ENCODE measurements at places on chromosomes 11 and 22.
A peak's percentile ranks its signal among the peaks of the same experiment; 100 is the strongest.

DNA sequence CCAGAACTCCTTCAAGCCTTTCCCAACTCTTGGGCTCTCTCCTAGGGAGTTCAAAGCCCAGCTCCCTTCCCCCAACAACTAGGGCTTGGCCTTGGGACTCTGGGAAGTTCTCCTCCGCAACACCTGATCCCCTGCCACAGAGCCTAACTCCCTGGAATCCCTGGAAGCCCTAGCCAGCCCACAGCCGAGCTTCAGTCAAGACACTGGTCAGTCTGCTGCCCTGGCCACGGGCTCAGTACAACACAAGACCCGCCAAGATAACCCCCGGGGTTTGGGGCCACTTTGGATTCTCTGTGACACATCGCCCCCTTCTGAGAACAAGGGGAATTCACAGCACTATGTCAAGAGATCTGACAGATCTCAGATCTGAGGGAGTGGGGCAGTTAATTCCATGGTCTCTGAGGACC, 58.3 kb downstream of the SLC22A12 start:
- DNase-seq, result peak; percentile 23

GRCh38 chr11:14095882-14096281, 133.4 kb downstream of the SPON1 start:
- DNase-seq, result no peak

DNA sequence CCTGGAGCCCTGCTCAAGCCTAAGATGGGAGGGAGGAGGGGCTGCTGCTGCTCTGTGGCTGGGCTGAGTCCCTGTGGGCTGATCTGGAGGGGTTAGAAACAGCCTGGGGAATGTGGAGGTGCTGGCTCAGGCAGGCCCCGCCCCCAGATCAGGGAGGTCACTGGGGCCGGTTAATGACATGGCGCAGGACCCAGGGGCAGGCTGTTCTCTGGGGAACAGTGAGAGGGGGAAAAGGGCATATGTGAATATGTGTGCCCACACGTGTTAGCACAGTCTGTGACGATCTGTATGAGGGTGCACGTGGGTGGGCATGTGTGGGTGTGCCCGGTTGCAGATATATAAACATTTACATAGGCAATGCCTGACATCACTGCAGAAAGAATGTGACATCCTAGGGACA, 143.5 kb downstream of the MIAT start:
- DNase-seq, result peak; percentile 38

GRCh38 chr11:251550-251949, 14.8 kb downstream of the PSMD13 start:
- DNase-seq, result no peak

DNA sequence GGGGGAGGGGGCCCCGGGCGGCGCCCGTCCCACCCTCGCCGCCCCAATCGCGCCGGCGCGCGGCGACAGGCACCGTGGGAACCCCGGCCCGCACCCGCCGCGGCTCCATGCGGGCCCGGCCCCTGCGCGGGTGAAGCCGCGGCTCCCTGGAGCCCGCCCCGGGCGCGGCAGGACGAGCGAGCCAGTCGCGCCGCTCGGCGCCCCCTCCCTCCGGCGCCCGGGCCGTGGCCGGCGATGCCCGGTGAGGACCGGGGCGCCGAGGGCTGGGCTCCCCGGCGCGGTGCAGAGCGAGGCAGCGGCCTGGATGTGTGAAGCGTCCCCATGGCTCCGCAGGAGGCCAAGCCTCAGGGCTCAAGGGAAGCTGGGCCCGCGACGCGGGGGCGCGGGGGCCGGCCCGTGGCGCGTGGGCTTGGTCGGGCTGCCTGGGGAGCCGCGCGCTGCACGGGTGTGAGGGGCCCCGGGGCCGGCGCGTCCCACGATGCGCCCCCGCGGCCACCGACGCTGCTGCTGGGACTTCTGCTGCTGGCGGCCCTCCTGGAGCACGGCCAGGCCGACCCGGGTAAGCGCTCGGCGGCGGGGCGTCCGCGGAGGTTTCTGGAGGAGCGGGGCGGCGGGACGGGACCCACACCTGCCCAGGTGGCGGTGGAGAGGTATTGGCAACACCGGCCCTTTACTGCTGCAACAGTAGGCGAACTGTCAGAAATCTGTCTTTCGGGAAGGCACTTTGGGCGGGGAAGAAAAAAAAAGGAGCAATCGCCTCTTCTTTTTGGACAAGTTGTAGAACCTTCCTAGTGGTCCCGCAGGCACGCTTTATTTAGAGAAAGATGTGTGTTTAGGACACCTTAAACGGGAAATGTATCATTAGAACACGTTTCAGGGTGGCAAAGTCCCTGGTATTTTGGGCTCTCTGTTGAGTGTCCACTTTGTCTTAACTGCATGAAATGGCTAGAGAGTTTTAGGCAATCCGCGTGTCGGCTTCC, 119.4 kb downstream of the HIPK3 start:
- DNase-seq, result peak; percentile 50

GRCh38 chr22:39898997-39899396, 1.9 kb upstream of the GRAP2 start:
- DNase-seq, result no peak

- DNase-seq, result no peak
These were observed 745.8 kb upstream of the ANO5 start for GRCh38 chr11:21446939-21447590.

DNA sequence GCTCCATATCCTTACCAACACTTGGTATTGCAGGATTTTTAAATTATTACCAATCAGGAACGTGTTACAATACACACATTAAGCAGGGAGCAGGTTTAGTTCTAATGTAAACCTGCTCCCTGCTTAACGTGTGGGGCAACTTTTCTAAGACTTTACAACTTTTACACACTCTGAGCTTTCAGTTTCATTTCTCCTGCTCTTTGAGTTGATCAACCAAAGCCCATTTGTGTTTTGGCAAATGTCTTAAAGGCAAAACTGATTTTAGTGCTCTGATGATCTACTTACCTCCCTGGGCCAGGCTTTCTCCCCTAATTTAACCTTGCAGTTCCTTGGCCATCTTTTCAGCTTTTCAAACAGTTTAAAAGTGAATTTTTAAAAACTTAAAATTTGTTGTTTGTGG, 70.9 kb downstream of the ZBTB44 start:
- DNase-seq, result no peak

- no peak for DNase-seq
These were observed 10.7 kb downstream of the DTX4 start for GRCh38 chr11:59182457-59183151.

DNA sequence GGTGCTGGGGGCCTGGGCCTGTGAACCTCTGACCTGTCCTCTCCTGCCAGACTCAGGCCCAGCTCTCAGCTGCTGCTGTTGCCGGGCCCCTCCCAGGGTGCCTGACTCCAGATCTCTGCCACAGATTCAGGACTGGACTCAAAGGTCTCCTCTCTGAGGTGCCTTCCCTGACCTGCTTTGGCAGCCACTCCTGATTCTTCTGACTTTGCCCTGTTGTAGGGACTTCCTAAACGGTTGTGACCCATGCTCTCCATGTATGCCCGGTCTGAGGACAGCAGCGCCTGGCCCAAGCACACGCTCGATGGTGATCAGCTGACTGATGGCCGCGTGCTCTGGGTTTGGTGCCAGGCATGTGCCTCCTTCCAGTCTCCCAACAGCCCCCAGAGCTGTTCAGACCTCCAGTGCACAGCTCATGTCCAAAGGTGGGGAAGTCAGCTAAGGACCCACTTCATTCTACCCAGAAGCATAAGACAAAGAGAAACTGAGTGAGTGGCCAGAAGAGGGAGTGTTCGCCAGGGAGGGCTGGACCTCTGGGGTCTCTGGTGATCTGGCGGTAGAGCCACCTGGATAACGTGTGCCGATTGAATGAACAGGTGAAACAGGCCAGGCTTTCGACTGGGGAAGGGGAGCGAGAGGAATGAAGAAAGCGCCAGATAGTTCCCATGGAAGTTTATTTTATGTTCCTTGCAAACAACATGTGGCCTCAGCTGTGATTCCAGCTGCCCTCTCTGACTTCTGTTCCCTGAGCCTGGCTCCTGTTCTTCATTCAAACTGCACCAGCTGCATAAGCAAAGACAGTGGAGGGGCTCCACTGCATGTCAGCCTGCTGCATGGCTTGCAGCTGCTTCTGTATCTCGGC, 8.1 kb upstream of the TOP3B start:
- no peak for DNase-seq

Measured in Daoy (cell line).